ENCODE measurements at places on chromosomes 6 and 20.

GRCh38 chr6:138382498-138383265, 5.0 kb downstream of the SMIM28 start:
- no peak for DNase-seq

- peak; percentile 11 for DNase-seq
Measured at GRCh38 chr20:1177680-1178079, 7.1 kb downstream of the TMEM74B start.

GRCh38 chr6:4908062-4908461, 95.8 kb downstream of the RPP40 start:
- no peak for DNase-seq

DNA sequence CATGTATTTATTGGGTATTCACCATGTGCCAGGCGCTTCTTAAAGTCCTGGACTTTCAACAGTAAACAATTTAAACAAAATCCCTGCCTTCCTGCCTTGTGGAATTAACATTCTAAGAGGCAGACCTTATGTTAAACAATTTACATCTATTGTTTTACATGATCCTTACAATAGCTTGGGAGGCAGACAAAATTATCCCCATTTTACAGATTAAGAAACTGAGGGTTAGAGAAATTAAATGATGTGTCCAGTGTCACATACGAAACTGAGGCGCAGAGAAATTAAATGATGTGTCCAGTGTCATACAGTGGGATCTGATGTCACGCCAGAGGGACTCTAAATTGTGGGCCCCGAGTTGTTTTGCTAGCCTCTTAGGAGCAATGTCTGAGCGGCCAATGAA, 105.5 kb downstream of the TIAM2 start:
- no peak for DNase-seq

DNA sequence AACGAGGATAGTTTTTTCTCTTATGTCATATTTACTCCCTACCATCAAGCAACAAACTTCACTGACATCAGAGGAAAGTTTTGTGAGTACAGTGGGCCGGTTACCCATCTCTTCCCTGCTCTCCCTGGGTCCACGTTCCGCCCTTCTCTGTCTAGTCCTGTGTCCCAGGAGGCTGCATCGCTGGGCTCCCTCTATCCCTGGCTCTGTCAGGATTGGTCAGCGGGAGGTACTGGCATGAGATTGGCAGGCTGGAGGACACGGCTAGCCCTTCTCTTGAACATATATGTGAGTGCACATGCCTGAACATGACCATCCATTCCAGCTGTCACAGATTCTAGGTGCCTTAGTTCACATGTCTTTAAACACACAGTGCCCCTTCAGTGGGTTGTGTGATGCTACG, 30.3 kb upstream of the TMEM181 start:
- DNase-seq, result no peak

- peak; percentile 84 for DNase-seq
Measured at GRCh38 chr6:158213925-158214674, 46.0 kb downstream of the GTF2H5 start.

- no peak for DNase-seq
Measured at GRCh38 chr6:1940381-1940780, 305.0 kb downstream of the GMDS start.

DNA sequence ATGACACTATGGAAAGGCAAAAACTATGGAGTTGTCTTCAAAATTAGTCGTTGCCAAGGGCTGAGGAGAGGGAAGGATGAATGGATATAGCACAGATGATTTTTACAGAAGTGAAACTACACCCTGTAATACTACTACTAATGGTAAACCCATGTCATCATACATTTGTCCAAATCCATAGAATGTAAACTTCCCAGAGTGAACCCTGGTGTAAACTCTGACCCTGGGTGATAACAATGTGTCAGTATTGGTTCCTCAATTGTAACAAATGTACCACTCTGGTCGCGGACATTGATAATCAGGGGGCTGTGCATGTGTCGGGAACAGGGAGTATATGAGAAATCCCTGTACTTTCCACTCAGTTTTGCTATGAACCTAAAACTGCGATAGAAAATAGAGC, 72.2 kb downstream of the CNBD2 start:
- no peak for DNase-seq

GRCh38 chr6:154606457-154606856, 96.0 kb upstream of the CNKSR3 start:
- DNase-seq, result no peak

GRCh38 chr6:50979171-50979525, 160.5 kb downstream of the TFAP2B start:
- DNase-seq, result no peak

Data from small intestine (tissue), 16 donors.